ENCODE measurements at places on chromosomes 2 and 18.

DNA sequence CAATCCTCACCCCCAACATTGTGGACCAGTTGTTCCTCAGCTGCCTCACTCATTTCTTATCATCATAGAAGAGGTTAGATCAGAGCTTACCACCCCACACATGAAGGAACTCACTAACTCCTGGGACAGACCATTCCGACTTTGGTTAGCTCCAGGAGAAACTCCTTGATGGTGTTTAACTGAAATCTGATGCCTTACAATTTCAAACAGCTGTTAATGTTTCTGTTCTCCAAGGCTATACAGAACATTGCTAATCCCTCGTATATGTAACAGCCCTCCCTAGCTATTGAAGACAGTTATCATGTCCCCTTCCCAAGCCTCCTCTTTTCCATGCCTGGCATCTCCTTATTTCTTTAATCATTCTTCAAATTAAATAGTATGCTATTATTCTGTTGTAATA lies 14.8 kb downstream of the ERBB4 start:
- DNase-seq: no peak

DNA sequence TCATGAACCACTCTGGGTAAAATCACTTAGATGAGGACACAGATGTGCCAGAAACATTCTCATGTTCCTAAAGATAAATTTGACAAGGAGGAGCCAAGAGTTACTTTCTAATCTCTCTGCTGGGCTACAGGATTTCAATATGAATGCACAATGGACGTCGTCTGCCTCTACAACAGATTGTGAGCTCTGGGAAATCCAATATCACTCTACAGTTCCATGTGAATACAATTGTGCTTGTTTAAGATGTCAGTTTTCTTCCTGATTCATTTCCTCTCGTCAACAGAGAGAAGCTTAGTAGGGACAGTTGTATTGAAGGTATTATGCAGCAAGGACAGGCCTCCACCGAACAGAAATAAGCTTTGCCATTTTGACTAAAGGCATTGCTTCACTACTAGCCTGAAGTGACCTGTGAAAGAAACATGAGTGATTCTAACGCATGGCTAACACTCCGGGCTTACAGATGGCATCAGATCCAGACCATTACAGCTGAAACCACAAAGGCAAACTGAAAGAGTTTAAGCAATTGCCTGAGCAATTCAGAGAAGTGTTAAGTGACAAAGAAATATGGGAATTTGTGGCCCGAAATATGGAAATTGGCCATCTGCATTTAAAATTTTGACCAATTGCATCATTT lies 1591.5 kb downstream of the LRP1B start:
- DNase-seq: no peak

DNA sequence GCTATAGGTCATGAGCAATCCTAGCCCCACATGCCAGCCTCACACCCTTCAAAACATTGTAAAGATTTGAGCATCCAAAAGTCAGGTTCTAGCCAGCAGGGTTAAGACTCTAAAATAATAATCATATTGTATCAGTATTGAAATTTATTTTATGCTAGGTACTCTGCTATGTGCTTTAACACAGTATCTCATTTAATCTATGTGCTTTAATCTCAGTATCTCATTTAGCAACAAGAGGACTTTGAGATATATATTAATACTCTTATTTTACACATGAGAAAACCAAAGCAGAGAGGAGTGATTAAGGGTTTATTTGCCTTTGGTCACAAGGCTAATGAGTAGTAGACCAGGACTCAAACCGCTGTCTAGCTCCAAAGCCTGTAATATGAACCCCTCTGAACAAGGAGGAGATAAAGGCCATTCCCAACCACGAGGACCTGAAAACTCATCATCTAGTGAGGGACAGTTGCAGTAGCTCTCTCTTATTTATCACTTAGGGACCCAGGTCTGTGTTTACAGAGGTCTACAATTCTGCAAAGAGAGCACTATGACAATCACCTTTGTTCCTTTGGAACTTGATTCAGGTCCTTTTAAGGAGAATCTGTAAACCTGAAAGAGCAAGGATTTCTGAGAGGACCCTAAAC lies 116.5 kb upstream of the SERTAD2 start:
- no peak for DNase-seq

GRCh38 chr2:240925191-240925567 lies 19.0 kb downstream of the CROCC2 start:
- DNase-seq: no peak

- no peak for DNase-seq
Observed at GRCh38 chr2:35503738-35504199, 851.8 kb upstream of the CRIM1 start.

- no peak for DNase-seq
Observed at GRCh38 chr2:108573061-108573460, 38.8 kb downstream of the LIMS1 start.

GRCh38 chr2:18959952-18960717 lies 370.8 kb upstream of the NT5C1B start:
- no peak for DNase-seq

DNA sequence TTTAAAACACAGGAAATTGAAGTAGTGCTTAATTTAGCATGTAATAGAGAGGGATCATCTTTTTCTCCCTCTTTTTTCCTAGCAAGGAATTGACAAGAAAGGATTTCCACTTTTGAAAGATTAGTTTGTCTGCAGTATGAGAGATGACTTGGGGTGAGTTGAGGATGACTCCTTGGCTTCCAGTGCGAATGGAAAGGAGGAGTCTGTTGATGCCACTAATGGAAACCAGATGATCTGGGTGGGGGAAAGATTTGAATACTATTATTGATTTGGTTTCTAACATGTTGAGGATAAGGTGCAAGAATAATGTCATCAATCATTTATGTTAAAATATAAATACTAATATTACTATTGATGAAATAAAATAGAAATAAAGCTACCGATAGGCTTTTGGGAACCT lies 205.4 kb downstream of the PPP1R1C start:
- no peak for DNase-seq

DNA sequence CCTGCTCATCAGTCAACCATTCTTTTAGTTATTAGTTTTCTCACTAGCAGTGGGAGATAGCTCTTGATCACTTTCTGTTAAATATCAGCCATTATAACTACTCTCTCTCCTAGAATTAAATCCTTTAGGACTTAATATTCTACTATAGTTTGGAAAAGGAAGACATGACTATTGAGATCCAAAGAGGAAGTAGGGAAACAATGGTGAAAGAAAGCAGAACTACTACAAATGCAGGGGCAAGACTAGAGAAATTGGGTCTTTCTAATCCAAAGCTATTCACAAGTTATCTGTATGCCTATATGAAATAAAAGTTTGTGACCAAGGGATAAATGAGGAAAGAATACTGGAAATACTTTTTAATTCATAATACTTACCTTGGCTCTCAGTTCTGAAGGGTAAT lies 65.1 kb downstream of the SRBD1 start:
- DNase-seq: no peak

DNA sequence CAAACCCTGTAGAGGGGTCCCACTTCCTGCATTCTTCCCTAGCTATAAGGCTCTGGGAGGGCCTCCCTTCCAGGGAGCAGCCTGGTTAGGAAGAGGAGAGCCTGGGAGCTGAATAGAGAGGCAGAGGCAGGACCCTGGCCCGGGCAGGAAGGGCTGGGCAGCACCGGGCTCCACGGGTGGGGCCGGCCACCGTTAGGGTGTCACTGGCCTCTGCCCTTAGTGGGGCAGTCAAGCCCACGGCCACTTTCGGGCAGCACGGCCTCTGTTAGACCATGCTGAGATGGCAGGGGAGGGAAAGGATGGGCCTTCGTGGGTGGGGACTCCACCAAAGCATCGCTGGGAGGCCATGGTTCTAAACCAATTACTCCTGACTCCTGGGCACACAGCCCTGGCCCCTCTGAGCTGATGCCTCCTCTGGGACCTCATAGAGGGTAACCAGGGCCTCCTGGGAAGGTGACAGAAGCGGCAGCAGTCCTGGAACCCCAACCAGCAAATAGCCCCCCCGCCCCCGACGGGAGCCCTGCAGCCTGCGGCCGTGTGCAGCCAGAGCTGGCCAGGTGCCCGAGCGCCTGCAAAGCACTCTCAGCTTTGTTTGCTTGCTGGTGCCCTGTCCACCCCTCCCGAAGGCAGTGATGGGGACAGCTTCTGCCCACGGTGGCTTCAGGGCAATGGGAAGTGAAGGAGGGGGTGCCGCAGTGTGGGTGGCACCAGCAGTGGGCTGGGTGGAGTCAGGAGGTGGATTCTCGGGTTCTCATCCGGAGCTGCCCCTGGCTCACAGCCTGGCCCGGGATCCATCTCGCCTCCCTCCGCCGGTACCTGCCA lies 16.3 kb upstream of the HPCAL1 start:
- no peak for DNase-seq

- DNase-seq: no peak
Observed at GRCh38 chr2:149400997-149401396, 70.6 kb downstream of the LYPD6 start.

GRCh38 chr18:6947338-6948030 lies 170.1 kb downstream of the LAMA1 start:
- DNase-seq: no peak

DNA sequence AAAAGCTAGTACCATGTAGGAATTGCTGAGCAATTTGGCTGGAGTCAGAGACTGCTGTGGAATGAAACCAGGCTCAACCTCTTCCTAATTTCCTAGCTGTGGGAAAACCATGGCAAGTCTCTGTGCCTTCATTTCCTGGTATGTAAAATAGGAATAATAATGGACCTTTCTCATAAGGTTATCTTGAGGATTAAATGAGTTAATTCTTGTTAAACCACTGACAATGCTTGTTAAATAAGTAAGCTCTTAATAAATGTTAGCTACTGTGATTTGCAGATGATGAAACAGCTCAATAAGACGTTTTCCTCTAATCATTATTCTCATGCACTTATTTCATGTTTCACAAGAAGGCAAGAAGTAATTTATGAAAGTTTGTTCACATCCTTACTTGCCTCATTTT lies 346.7 kb downstream of the RND3 start:
- no peak for DNase-seq

- no peak for DNase-seq
Observed at GRCh38 chr2:98350411-98350810, 4.2 kb downstream of the CNGA3 start.

DNA sequence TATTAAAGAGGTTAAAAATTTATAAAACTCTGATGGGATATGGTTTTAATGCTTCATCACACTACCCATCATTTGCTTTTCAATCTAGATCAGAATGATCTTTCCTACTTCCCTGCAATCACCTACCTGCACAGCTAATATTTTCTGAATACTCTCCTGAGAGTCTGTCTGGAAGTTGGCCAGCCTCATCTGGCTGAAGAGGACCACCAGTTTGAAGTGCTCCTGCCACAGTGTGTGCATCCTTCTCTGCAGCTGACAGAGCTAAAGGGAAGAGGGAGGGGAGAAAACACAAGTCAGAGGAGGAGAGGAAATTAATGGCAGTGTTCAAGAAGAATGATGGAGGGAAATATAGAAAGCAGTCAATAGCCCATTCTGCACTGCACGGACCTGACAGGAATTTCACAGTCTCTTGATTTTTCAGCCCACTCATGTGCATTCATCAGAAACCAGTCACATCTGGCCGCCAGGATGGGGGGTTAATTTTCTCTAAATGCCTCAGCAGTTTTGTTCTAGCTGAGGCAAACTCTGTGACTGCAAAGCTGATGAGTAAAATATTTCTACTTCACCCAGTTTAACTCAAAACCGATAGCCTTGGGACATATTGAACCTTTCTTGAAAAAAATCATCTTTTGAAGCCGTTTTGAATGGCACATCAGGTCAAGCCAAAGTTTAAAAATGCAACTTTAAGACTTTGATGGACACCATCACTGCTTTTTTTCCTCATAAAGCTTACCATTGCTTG lies 201.8 kb upstream of the KLHL14 start:
- no peak for DNase-seq

- DNase-seq: no peak
Observed at GRCh38 chr18:74023220-74023619, 124.4 kb downstream of the FBXO15 start.

GRCh38 chr2:120783969-120784372 lies 48.3 kb downstream of the GLI2 start:
- DNase-seq: no peak

DNA sequence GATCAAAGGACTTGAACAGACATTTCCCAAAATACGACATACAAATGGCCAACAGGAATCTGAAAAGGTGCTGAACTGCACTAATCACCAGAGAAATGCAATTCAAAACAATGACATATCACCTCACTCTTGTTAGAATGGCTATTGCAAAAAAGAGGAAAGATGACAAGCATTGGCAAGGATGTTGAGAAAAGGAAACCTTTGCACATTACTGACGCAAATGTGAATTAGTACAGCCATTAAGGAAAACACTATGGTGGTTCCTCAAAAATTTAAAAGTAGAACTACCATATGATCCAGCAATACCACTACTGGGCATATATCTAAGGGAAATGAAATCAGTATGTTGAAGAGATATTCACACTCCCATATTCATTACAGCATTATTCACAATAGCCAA lies 57.7 kb upstream of the ASPRV1 start:
- DNase-seq: no peak

DNA sequence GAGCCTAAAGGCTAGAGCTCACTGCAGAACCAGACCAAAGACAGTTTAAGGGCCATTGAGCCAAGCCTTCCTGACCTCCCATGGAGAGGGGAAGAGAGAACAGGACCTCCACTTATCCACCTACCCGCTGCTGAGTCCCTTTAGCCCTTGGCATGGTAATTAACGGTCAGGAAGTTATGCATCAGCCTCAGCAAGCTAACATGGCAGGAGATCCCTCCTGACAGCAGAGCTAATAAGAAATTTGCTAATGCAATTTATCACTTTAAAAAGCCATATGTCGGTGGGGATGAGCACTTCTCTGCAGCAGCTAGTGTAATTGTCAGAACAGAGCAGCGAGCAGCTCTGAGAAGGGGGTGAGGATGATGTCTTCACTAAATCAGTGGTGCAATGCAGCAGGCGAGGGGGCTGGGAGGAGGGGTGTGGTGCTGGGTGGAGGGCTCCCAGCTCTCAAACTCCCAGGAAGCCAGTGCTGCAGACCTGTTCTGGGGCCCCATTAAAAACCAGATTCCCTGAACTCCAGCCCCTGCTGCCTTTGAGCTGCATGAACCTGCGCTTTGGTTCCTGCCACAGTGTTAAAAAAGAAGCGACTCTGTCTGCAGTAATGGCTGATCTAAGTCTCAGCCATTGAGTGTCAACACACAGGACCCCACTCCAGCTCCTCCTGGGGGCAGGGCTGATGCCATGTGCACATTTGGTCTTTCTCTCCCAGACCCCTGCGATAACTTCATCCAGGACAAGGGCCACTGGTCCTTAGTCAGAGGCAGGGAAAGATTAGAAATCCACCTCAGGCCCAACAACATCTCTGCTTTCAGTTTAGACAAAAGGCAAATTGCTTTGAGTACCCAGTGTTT lies 84.2 kb upstream of the STPG4 start:
- no peak for DNase-seq

DNA sequence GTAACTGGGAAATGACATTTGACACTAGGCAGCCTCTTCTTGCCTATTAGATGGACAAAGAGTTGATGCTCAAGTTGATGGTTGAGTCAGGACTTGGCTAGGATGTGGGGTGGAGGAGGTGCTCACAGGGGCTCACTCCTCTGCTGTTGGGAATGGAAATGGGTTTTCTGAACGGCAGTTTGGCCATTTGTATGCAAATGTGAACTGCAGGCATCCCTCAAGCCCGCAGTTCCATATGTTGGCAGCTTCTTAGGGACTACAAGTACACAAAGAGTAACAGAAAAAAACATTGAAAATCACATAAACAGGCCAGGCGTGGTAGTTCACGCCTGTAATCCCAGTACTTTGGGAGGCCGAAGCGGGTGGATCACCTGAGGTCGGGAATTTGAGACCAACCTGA lies 80.8 kb downstream of the INPP5D start:
- DNase-seq: no peak

All from CD4-positive, alpha-beta T cell treated with Interleukin-1 beta for 1 hour (primary cell).